ENCODE measurements at places on chromosomes 13 and 19. TPM values are rescaled to one million over a fixed set of nuclear protein-coding genes. Genes with fewer than 3 reads are reported as not detected.
A peak's percentile ranks its signal among the peaks of the same experiment; 100 is the strongest.

Gene RNF225
- total RNA-seq = 0.61 TPM

- no peak for DNase-seq
Observed at GRCh38 chr19:1673645-1674292, 21.4 kb upstream of the TCF3 start.

DNA sequence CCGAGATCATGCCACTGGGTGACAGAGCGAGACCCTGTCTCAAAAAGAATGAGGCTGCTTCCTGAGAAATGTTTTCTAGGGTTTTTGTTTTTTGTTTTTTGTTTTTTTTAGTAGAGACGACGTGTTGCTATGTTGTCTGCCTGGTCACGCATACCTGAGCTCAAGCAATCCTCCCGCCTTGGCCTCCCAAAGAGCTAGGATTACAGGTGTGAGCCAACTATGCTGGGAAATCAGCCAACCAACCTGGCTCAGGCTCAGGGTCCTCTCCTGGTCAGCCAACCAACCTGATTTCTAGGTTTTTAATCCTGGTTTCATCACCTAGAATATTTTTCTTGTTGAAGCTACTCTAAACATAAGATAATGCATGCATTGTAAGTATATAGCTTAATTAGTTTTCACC lies 7.8 kb downstream of the DHX34 start:
- no peak for DNase-seq

- no peak for DNase-seq
Observed at GRCh38 chr19:1035998-1036621, 3.8 kb upstream of the ABCA7 start.

GRCh38 chr13:20241593-20241992 lies 9.5 kb upstream of the GJB6 start:
- DNase-seq = no peak

DNA sequence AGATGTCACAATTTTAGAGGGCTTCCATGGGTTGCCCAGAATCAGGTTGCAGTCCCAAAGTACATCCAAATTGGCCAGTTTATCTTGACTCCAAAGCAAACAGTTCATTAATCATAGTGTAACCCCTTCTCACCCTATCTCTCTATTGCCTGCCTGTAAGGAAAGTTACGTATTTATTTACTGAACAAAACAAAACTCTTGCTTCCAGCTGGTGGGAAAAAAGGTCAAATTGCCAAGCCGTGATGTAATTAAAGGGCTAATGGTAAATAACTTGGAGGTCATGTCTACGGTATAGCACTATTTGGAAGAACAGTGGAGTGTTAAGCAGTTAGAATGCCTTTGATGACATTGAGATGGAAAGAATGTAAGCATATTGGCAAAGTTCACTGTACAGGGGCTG lies 214.0 kb downstream of the DLEU7 start:
- DNase-seq = no peak

Gene IRGC
- not detected for total RNA-seq

GRCh38 chr19:37907735-37908455 lies 887 bp downstream of the SIPA1L3 start:
- no peak for DNase-seq

DNA sequence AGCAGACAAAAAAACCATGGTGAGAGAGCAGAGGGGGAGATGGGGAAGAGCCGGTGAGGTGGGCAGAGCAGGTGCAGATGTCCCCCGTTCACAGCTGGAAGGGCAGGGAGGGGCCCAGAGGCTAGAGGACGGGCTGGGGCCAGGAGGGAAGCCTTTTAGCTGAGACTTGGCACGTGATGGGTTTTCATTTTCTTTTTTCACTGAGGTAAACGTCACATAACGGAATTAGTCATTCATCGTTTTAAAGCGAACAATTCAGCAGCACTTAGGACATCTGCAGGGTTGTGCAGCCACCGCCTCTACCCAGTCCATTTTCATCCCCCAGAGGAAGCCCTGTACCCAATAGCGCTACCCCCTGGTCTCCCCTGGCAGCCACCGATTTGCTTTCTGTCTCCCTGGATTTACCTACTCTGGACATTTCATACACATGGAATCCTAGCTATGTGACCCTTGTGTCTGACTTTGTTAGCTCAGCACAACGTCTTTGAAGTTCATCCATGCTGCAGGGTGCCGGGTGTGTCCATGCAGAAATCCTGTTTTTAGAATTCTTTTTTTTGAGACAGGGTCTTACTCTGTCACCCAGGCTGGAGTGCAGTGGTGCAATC lies 16.0 kb upstream of the EMC10 start:
- peak; percentile 52 for DNase-seq

DNA sequence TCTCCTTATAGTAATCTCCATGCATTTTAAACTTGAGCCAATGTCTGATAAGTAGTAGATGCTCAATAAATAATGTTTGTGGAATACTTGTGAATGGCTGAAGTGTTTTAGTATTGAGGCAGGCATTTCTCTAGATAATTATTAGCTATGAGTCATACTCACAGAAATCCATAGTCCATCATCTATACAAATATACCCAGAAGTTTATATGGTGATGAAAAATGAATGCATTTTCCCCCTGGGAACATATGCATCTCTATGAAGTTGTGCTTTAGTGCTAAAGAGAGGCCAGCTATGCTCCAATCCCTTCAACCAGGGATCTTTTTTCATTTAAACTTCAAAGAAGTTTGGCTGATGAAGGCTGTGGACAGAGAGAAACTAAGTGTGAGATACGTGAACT lies 17.2 kb downstream of the MBNL2 start:
- DNase-seq = no peak

Gene PEX11G
- 0.58 TPM for total RNA-seq

DNA sequence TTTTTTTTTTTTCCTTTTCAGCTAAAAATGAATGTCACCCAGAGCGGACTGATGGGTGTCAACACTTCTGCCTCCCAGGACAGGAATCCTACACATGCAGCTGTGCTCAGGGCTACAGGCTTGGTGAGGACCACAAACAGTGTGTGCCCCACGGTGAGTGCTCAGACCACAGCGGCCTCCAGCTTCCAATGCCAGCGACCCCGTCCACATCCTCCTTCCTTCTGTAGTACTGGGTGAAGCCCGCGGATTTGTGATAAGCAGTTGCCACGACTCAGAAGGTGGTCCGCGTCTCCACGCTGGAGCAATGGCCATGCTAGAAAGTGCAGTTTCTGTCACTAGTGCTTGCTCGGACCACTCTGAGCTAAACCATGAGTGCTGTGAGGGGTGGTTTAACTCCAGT lies 6.0 kb downstream of the PROZ start:
- DNase-seq = no peak

DNA sequence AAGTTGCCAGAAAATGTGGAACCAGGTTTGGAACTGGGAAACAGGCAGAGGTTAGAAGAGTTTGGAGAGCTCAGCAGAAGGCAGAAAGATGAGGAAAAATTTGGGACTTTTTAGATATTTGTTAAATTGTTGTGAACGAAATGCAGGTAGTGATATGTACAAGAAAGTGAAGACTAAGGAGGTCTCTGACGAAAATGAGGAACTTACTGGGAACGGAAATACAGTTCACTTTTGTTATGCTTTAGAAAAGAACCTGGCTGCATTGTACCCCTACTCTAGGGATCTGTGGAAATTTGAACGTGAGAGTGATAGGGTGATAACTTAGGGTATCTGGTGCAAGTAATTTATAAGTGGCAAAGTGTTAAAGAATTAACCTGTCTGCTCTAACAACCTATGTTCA lies 632.4 kb downstream of the SLITRK5 start:
- no peak for DNase-seq

DNA sequence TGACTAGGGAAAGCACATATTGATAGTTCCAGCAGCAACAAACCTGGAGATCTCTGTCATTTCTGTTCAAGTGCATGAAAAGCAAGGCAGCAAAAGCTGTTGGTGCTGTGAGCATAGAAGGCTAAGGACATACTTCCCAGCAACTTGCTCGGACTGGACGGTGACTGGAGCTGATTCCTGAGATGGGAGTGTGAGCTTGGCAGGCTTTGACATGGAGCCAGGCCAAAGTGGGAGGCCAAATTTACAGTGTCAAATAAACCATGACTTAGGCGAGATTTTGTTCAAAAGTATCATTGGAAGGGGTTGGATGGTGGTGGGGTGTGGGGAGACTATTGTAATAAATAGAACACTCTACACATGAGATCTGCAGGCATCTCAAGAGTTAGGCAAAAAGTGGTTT lies 5.9 kb upstream of the ARGLU1 start:
- DNase-seq = no peak

DNA sequence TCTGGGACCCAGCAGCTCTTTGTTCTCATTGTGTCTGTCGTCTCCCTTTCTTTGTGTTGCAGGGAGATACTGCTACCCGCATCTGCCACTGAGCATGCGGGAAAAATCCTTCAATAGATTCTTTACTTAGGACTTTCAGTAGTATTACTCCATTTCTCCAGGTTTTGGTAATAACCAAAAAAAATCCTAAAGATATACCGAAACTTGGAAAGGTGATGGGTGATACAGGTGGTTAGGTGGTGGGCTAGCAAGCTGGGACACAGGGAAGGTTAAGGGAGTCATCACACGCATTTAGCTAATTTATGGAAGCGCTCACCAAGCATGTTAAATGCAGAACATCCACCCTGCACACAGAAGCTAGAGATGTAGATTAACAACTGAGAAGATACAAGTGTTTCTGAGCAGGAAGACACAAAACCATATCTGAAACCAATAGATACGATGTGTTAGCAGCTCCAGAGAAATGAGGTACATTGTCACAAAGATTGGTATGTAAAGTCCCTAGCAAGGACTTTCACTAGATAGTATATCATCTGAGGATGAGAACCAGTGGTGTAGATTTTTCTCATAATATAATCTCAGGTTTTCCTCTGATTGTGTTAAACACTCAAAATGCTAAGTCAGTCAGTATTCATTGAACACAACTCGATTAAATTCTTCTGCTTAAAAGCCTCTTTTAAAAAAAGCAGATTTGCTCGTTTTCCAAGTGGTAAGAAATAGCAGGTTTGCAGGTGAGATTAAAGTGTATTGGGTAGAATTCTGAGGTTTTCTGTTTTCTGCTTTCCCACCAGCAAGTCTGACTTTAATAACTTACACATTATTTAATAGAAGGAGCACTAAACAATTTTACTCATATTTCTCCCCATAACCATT lies 1.2 kb upstream of the SLAIN1 start:
- no peak for DNase-seq

DNA sequence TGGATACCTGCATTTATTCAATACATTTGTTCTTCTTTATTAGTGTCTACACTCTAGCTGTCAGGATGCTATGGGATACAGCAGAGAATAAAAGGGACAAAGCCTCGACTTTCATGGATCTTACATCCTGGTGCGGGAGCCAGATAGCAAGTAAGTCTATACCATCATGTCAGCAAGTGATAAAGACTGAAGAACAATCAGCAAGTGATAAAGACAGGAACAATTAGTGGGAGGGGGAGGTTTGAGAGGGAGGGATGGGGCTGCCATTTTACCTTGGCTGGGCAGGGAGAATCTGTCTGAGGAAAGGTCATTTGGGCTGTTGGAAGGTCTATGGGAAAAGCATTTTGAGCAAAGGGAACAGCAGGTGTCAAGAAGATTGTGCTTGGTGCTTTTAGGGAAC lies 2.6 kb upstream of the UBE2S start:
- DNase-seq = no peak

DNA sequence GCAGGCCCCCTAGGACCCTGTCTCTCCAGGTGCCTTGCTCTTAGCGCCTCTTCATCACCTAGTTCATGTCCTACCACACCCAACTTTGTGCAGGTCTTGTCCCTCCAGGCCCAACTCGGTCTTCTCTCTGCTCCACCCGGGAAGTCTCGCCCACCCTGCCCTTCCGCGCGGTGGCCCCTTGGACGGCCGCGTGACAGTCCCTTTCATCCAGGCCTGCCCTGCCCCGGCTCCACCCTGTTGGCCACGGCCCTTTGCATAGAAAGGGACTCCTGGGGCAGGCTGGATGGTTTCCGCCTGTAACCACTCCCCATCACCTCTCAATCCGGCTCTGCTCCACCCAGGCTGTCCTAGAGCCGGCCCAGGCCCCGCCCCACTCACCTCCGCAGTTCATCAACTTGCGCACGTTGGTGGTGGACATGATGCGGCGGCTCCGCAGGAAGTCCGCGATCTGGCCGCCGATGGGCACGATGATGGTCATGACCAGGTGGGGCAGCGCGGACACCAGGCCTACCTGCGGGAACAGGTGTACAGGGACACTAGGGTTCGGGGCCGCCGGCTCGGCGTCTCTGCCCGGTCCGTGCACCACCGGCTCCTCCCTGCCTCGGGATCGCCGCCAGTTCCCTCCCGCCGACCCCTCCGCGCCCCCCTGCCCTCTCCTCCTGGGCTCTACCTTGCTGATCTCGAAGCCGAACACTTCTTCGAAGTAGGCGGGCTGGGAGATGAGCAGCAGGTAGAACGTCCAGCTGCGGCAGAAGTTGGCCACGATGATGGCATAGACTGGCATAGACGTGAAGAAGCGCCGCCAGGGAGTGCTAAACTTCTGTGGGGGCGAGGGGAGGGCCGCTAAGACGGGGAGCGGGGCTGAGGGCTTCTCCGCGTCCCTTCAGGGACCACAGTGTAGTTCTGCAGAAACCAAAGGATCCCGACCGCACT lies 7.2 kb downstream of the GFY start:
- peak; percentile 66 for DNase-seq

- no peak for DNase-seq
Observed at GRCh38 chr19:52229524-52229923, 39.7 kb downstream of the PPP2R1A start.

- no peak for DNase-seq
Observed at GRCh38 chr13:59345311-59345710, 818.4 kb downstream of the DIAPH3 start.

Gene SULT2A1
- total RNA-seq = not detected

Gene ZNRF4
- not detected for total RNA-seq

Gene SIGLEC6
- not detected for total RNA-seq

Data from activated CD8-positive, alpha-beta memory T cell treated with anti-CD3 and anti-CD28 coated beads, Interleukin-2, amount 10 ng/mL, durations not matched to agents 7 days and 5 days (primary cell).